ENCODE measurements at places on chromosomes 6 and 20.

GRCh38 chr6:135196739-135197510 is 15.8 kb downstream of the MYB start:
- DNase-seq = no peak

- no peak for DNase-seq
These were observed 120.2 kb downstream of the AKAP7 start for GRCh38 chr6:131255434-131255833.

- no peak for DNase-seq
These were observed 24.6 kb downstream of the EDN1 start for GRCh38 chr6:12314751-12315150.

- DNase-seq = no peak
These were observed 45.7 kb upstream of the MCUR1 start for GRCh38 chr6:13859871-13860555.

GRCh38 chr6:149681209-149681608 is 32.7 kb upstream of the KATNA1 start:
- no peak for DNase-seq

GRCh38 chr6:83844170-83844569 is 9.0 kb upstream of the RIPPLY2 start:
- no peak for DNase-seq

DNA sequence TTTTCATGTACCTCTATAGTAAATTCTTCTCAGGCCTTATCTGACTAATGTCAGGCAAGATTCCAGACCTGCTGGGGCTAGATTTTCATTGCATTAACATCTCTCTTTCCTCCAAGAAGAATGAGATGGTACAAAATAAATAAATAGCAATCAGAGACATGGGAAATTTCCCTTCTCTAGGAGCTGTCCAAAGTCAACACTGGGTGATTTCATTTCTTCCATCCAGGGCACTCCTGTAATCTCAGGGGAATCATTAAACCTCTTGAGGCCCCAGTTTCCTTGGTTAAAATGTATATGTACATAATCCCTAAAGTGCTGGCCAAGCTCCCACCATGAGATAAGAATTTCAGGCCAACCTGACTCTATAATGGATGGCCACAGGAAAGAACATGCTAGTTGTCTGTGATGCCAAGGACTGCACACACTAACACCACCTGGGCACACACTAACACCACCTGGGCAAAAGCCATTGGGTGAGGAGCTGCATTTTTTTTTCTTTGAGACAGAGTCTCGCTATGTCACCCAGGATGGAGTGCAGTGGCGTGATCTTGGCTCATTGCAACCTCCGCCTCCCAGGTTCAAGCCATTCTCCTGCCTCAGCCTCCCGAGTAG is 912 bp downstream of the IL17F start:
- DNase-seq = no peak

DNA sequence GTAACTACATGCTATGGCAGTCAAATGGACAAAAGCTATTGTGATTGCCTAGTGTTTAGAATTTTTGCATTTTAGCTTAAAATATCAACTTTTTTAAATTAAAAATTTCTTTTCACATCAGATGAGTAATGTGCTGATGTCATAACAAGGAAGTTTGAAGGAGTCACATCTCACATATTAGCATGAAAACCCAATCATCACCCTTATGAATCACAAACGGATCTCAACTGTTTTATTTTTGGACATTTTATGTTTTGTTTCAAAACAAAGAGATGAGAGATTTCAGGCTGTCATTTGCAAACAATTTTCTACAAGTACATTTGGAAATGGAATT is 53.6 kb upstream of the TRERF1 start:
- no peak for DNase-seq

- DNase-seq = no peak
These were observed 313.1 kb upstream of the SUPT3H start for GRCh38 chr6:45690846-45691245.

DNA sequence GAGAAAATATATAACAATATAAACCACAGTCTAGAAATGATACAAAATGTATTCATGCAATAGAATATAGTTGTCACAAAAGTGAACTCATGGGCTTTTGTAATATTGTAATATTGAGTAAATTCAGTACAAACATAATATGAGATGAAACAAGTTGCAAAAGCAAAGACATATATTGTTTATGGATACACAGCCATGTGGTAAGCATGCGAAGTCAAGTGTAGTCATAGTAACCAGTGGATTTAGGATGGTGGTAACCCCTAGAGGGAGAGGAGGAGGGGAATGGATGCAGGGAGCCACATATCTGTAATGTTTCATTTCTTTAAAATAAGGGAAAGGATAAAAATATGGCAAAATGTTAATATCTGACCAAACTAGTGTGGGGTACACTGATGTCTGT is 47.3 kb downstream of the ARMC2 start:
- no peak for DNase-seq

GRCh38 chr6:132872923-132873322 is 58.6 kb downstream of the RPS12 start:
- no peak for DNase-seq

- no peak for DNase-seq
These were observed at the start of gene TINAG for GRCh38 chr6:54308289-54308985. Gene TINAG (plus strand): TSS chr6:54308441. CDS start chr6:54308551, 110 bp downstream.

DNA sequence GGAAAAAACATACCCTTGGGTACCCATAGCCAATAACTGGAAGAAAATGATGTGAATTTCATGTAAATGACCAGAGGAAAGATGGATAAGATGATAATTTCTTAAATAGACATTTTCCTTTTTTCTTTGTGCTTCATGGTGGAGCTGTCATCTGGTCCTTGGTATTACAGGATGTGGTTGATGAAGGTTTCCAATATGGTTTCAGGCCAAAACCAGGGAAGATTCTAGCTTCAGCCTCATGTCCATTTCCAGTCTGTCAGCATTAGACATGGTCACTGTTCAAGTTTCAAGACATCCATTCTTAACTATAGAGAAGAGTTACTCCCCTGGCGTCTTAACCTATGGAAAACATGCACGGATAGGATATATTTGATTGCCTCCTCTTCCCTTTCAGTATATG is 63.6 kb downstream of the SSR1 start:
- no peak for DNase-seq

DNA sequence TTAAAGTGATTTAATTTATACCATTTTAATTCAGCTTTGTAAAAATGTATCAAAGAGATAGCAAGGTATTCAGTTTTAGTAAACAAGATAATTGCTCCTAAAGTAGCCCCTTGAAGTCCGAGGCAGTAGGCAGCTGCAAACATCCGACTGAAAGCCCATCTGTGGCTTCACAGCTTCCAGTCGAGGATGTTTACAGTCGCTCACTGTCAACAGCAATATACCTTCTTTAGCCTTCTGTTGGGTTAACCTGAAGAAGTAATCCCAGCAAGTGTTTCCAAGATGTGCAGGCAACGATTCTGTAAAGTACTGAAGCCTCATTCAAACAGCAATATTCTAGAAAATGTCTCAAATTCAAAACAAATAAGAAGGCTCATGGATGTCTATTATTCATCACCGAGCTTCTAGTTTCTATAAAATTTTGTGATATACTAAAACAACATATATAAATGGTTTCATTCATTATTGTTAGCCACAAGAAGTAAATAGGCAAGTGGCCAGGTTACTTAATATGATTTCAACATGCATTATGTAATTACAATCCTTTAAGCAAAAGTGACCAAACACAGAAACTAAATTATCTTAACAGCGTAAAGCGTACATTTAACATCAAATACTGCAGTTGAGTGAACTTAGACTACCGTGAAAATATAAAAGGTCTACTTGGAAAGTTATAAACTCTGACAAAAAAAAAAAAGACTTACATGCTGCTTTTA is 115.0 kb downstream of the OGFRL1 start:
- no peak for DNase-seq

- DNase-seq = no peak
These were observed 40.2 kb upstream of the INSM1 start for GRCh38 chr20:20327746-20328145.

- DNase-seq = no peak
These were observed 54.3 kb downstream of the TCP11 start for GRCh38 chr6:35086636-35087360.

GRCh38 chr6:44367681-44368080 is 19.8 kb upstream of the CDC5L start:
- DNase-seq = no peak

DNA sequence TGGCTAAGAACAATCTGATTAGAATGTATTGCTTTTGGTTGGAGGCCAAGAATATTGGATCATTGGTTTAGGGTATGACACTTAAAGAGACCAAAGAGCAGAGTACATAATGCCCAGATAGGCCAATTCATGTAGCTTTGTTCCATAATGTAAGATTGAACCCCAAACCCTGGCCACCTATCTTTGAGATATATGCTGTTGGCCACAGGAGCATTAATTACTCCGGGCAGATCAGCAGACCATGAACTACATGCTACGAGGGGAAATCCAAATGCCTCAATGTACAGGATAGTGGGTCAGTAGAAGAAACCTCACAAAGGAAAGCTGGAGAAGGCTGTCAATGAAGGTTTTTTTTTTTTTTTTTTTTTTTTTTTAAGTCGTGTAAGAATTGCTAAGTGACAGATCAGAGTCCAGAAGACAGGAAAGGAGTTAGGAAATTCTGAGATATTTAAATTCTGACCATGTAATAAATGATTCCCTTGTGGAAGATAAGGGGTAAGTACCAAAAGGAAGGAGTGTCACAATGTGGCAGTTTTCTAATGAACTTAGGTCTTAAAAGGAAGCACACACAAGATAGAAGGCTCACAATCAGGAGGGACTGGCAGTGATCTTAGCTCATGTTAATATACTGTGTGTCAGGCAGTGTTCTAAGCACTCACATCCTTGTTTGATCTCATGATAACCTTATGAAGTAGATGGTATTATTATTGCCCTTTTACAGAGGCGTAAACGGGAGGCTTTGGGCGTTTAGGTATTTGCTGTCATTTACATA is 61.4 kb downstream of the CARMIL1 start:
- DNase-seq = no peak

DNA sequence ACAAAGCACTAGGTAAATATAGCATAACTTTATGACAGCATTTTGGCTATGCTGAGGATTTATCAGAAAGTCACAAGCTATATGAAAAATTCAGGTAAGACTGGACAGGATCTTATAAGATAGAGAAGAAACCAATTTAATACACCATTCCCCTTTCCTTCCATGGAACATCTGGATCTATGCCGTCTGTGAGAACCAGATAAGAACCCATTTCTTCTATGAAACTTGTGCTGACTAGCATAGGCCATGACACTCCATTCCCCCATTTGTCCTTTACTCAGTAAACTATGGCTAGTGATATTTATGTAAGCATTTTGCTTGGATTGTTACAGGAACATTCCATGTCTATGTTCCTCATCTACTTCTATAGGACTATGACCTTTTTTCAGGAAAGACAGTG is 437.7 kb downstream of the ADGRB3 start:
- no peak for DNase-seq

DNA sequence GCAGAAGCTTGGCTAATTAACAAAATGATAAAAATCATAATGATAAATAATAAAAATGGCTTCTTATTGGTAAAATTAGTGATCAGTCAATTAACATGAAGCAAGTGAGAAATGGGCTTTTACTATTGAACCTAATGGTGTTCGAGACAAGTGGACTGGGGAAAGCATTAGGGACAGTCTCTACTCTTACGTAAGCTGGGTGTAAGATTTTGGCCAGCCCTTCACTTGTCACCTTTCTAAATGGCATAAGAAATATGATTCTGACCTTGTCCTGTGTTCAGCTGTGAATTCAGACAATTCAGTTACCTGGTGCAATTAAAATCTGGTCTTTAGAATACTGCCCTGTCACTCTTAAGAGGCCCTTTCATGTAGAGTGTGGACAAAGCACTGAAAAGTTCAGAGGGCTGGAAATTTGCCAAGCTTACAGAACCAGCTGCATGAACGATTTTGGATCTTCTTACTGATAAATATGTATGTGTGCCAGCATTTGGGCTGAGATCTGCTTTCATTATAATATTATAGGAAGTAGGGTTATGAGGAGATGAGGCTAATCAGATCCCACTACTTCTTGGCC is 115.9 kb downstream of the QRSL1 start:
- DNase-seq = no peak

- no peak for DNase-seq
These were observed 1.4 kb downstream of the B3GALT4 start for GRCh38 chr6:33278392-33278741.

DNA sequence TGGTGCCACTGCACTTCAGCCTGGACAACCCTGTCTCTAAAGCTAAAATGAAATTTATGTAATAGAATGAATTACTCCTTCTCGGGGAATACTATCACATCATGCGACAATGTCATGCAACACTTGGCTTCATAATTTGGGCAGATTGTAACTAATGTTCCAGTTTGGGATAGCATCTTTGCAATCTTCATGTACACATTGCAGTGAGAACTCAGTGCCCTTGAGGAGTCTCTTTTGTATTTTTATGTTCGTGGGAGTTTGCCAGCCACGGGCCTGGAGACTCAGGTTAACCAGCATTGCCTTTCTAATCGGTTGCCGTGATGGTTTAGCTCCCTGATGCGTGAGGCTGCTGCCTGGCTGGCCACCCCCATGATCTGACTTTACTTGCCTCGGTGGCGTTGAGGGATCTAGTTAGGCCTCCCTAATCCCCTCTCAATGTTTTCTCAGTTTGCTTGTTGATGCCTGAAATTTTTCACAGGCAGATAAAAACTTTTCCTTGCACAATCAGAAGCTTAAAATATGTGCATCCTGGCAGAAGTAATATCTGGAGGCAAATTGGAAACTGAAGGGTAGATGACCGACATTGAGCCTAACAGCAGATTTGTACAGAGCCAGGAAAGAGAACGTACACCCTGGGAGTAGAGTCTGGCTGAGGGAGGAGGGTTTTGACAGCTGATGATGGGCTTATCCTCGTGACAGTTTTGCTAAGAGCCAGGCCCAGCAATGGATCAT is 2.4 kb downstream of the GMPR start:
- DNase-seq = no peak

DNA sequence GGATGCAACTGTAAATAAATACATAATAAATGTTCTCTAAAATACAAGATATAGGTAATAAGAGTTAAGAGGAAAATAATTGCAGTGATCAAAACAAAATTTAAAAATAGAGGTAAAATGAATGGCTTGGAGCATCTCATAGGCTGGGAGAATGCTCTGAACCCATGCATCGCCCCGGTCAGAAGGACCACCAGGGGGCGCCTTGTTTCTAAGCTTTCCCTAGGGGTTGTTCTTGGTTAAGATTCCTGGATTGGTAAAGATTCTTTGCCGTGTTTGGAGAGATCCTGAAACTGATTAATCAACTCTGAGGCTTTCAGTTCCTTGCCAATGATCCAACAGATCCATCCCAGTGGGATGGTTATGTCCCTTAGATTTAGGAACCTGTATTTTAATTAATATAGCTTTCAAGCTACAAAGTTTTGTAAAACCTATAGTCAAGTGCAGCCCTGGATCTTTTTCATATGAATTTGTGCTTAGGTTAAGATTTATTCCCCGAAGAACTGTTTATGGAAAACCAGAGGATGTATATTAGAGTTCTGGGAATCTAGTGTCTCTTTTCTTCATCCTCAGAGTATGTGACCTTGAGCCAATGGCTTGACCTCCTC is 45.3 kb upstream of the PRELID3B start:
- DNase-seq = peak; percentile 40
